Mammary epithelial cell (primary cell): ENCODE measurements at places on chromosomes 4 and X.

- DNase-seq = peak; percentile 52
Measured at GRCh38 chr4:20418861-20419451, 167.3 kb downstream of the SLIT2 start.

- DNase-seq = no peak
Measured at GRCh38 chr4:14529653-14530052, 472.6 kb upstream of the CPEB2 start.

DNA sequence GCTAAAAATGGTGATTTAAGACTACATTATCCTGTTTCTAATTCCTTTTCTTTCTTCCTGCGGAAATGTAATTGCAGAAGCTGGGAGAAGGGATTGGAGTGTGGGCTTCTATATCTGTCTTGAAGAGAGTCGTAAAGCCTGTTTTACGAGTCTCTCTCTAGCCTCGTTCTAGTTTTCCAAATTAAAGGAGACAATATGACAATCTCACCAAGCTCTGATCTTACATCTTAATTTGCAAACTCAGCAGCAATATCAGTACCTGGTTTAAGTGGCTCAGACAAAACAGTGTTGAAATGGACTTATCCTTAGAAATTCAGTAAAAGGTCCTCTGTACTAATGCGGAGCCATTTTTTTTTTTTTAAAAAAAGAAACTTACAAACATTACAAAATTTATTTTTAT lies 349.5 kb upstream of the HAND2 start:
- no peak for DNase-seq

DNA sequence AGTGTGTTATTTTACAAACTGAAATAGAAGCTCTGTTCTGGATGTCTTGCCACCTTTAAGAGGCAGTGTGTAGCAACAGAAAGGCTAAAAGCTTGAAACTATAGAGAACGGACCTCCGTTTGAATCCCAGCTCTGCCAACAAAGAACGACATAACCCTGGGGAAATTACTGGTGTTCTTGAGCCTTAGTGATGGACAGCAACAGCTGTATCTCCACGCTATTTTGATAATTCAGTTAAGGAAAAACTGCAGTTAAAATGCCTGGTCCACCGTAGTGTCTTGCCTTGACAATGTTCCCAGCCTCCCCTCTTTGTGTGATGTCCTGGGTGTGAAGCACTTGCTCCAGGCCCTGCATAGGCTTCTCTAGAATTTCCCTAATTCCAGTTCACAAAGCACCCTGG lies 256.8 kb upstream of the HS3ST1 start:
- DNase-seq = no peak

DNA sequence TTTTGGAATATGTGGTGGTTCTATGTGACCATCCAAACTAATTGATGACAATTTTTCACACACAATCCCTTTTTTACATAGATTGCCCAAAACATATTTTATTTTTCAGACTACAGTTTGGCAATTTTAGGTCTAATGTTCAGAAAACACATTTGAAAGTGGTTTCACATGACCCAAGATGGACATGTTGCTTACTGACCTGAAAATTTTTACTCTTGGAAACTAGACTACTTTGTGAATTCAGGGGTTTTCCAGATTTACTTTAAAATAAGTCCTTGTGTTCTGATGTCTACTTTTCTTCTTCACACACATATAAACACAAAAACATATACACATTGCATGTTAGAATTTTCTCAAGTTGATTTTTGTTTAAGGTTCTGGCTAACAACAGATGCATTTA lies 79.5 kb downstream of the HMGB2 start:
- DNase-seq = no peak

DNA sequence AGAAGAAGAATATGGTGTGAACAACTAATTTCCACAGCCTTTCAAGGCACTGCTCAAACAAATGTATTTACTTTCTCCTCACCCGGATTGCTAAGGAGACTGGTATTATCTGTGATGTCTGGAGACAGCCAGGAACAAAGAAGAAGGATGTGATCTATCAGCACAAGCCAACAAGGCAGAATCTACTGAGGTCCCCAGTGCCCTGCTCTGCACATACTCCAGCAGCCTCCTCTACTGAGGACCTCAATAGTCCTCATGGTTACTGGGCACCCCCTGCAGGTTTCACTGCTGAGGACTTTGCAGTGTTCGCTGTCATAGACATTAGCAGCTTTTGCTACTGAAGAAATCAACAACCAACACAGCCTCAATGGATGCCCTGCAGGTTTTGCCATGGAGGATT lies 930.1 kb downstream of the ADGRL3 start:
- DNase-seq = no peak

DNA sequence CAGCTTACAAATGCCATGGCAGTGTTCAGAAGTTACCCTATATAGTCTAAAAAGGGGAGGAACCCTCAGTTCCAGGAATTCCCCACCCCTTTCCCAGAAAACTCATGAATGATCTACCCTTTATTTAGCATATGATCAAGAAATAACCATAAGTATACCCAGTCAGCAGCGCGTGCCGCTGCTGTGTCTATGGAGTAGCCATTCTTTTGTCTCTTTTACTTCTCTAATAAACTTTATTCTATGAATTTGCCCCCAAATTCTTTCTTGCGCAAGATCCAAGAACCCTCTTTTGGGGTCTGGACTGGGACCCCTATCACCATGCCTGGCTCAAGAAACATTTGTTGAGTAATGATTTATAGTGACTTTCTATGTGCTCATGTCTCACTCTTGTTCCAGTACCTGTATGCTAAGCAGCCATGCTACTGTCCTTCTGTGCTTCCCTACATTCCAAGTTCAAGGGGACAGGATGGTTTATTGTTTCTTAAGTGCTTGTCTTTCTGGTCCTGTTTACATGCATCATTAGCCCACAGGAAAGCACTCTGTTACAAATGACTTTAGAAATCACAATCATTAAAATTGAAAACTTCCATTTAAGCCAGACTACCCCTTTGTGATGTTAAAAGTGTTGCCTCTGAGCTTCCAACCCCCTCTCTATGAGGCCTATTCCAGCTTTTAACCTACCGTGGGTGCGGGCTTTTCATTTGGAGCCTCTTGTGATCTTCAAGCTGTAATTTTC lies 63.4 kb upstream of the S100G start:
- DNase-seq = no peak

DNA sequence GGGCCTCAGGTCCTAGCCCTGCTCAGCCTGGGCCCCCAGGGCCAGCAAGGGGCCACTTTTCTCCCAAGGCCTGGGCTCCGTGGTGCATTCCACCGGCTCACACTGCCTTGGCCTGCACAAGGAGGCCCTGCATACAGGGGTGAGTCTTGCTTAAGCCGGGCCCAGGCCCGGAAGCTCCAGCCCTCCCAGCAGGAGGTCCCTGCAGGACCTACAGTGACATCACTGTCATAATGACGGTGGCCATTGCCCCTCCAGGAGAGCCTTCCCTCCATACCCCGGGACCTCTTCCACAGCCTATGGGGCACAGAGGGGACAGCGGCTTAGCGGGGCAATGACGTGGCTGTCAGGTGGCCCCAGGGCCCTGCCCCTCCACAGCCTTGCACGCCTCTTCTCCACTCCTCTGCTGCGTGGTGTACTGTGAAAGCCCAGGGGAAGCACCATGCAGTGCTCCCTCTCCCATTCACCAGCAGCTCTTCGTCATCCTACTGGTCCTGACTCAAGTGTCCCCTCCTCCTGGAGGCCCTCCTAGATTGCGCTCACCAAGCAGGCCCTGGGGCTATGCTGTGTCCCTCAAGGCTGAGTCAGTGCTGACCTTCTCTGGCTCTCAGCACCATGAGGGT lies 32.3 kb upstream of the AFAP1 start:
- peak; percentile 60 for DNase-seq

- peak; percentile 43 for DNase-seq
Measured at GRCh38 chrX:38220415-38221390, at the start of gene SRPX. TSS of gene SRPX (minus strand) at chrX:38220871. CDS start at chrX:38220792, 79 bp downstream.

GRCh38 chr4:18690291-18690955 lies 668.9 kb upstream of the LCORL start:
- no peak for DNase-seq

GRCh38 chr4:36277533-36277932 lies 3.9 kb upstream of the DTHD1 start:
- DNase-seq = no peak

DNA sequence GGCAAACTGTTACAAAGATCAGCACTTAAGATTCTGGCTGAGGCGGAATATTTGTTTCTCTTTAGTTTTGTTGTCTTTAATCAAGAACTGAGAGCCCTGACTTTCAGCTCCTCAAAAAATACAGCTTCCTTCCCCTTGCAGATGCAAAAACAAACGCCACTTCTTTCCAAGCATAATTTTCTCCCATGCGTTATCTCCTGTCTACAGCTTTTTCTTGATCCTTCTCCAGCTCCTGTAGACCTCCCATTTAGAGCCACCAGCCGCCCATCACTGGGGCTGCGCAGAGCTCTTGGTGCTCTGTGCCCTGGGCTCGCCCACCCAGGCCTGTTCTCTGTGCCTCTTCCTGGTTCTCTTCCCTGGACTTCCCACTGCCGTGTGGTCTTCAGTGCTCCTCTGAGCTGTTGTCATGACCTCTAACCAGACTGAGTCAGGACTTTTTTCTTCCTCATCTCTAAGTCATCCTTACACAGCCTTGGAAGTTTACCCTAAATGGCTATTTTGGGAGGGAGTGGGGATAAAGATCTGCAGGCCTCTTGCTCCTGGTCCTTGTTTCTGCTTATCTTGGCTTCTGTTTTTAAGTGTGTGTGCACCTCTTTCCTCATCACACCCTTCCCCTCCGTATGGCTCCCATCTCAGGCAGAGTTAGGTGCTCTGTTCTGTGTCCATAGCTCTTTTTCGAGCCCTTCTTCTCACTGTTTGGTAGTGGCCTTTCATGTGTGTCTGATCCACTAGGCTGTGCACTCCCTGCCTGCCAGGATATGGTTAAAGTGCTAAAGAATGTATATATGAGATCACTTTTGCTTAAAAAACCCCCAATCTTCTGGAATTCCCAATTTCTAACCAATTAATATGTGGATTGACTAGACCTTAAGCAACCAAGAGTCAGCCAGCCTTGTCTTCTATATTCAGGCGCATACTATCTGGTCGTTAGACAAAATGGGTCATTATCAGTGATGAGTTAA lies 122.5 kb downstream of the PTTG2 start:
- DNase-seq = no peak
